NCI-H510A (cell line): ENCODE measurements at places on chromosomes 6 and 20.
A peak's percentile ranks its signal among the peaks of the same experiment; 100 is the strongest.

- no peak for DNase-seq
Observed at GRCh38 chr20:37919389-37920040, 16.6 kb downstream of the VSTM2L start.

DNA sequence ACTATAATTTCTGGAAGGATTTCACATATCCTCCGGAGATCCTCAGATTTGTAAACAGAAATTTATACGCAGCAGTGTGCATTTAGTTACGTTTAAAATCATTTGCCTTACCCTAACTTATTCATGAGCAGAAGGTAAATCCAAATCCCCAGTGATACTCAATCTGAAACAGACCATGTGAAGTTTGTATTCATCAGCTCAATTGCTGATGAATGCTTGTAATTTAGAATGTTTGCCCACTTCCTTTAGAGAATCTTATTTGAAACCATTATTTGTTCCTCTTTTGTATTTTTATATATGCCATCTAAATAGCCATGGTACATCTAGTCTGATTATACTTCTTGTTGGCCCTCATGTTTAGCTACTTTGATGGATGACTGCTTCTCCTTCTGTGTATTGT, 15.4 kb downstream of the TAAR1 start:
- DNase-seq: no peak

DNA sequence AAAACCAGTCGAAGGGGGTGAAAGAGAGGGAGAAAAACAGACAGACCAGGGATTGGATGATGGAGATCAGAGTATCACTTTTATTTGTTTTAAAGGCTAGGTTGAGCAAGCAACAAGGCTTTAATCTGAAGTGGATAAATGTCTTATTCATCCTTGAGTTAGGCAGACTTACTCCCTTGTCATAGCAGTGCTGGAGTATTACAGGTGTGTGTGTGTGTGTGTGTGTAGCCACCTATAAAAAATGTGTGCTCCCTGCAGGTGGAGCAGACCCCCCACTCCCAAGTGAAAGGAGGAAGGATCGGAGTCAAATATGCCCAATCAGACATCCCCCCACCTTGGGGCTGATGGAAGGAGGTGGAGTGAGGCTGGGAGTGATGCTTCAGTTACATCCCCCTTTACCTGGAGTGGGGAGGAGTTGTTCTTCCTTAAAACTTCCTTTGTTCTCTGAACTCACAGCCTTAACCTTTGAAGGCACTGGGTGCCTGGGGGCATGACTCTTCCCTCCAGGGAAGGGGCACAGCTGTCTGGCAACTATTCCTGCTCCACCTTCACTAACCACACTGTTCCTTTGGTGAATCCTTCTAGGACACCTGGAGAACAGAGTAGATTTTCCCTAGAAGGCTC, 27.3 kb downstream of the PTK7 start:
- DNase-seq: no peak

DNA sequence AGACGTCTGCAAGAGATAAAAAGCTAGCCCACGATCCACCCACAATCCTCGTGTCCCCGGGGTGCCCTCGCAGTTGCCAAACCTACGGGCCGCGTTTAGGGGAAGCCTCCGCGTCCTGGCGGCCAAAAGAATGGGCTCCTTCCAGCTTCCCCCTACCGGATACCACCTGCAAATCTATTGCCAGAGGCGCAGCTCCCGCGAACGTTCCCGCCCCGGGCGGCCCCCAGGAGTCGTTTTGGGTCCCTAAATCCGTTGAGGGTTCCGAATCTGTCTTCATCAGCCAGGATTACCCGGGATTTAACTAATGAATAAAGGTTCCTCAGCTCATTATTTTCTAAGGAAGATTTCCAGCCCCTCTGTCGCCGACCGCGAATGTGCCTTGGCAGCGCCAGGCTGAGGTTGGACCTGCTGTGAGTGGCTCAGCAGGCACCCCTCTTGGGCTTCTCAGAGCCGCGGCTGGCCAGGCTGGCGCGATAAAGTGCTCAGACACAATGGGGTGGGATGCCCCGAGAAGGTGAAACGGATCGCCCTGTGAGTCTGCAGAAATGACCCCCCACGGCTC, 2.8 kb upstream of the VSX1 start:
- DNase-seq: no peak

DNA sequence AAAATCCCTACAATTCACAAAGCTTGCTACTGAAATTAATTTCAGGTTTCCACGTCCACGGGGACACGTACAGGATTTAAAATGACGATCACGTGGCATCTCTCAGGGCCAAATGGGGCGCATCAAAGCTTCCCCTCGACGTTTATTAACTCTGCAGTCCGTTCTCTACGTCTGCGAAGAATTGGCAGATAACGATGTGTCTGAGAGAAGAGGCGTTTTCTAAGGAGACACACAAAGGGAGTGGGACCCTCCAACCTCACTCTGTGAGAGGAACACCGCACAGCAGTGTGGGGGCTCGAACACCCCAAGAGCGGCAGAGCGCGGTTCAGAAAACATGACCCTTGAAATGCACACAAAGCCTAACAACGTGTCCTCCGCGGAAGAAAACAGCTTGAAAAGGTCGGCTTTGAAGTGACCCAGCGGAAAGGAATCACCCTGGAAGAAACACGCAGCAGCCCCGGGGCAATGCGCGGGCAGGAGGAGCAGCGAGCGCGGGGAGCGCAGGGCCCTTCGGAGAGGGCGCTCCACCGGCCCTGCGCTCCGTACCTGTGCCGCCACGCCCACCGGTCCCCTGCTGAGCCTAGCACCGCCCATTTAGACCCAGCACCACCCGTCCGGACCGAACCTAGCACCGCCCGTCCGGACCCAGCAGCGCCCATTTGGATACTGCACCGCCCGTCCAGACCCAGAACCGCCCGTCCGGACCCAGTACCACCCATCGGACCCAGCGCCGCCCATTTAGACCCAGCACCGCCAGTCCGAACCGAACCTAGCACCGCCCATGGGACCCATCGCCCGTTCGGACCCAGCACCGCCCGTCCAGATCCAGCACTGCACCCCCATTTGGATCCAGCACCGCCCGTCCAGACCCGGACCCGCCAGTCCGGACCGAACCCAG, 1.1 kb upstream of the AFDN start:
- peak; percentile 44 for DNase-seq

DNA sequence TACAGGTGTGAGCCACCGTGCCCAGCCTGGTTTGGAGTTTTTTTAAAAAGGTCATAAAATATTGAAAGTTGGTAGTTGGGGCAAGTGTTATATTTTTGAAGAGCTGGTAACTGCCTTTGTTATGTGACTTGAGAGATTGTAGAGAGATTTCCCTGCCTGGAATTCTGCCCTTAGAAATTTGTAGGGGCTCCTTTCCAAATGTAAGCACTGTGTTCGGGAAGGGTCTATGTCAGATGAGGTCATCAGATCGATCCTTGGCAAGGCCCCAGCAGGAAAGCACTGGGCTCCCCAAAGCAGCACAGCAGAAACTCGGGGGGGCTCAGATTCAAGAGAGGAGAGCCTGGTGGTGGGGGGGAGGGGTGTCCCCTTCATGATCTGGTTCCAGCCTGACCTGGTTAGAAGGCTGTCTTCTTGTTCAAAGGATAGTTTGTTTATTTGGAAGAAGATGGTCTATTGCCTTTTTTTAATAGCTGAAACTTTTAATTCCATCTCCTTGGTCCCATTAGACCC, 220.2 kb downstream of the UST start:
- DNase-seq: no peak

DNA sequence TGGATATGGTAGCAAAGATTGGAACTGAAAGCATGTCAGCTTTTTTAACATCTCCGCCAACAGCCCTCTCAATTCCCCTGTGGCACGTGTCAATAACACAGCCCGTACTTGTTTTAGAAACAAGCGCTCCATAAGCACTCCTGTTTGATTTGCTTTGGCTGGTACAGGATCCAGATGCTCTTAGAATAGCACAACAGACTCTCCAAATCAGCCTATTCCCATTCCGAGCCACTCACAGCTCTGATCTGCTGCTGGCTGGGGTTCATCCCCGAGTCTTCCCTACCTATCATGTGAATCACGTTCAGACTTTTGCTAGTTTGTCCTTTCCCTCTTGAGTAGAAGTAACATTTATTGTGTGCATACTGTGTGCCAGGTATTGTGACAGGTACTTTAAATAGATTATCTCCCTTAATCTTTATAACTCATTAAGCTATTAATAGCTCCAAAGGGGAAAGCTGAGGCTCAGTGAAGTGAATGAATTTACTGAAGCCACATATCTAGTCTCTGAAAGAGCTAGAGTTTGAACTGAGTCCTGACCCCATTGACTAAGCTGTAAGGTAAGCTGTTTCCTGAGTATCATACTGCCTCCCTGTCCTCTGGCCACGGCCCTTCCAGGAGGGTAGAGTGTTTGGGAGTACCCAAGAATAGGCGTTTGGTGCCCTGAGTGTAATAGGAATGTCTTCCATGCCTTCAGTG, 46.7 kb downstream of the RALY start:
- DNase-seq: peak; percentile 27

DNA sequence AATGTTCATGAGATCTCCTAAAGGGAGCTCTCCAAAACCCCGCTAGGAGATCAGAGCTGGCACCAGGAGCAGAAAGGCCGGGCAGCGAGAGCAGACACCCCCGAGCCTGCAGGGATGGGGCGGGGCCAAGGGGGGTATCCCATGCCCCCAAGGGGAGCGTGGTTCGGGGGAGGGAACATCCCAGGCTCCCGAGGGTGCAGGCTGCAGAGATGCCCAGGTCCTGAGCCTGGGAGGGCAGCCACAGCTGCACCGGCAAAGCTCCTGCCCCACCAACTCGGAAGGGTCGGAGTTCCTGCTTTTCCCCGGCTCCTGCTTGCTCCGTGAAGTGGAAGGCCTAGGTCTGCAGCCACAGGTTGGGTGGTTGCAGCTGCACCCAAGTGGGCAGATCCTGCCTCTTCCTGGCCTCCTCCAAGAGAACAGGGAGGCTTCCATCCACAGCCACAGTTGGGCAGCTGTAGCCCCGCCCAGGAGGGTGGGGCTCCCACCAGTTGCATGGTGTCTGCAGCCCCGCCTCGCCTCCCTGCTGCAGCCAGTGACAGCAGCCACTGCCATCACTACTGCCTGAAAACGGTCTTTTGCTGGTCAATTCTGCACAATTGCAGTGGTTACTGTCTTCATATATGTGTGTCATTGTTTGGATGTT, 13.4 kb upstream of the GMNN start:
- DNase-seq: no peak

DNA sequence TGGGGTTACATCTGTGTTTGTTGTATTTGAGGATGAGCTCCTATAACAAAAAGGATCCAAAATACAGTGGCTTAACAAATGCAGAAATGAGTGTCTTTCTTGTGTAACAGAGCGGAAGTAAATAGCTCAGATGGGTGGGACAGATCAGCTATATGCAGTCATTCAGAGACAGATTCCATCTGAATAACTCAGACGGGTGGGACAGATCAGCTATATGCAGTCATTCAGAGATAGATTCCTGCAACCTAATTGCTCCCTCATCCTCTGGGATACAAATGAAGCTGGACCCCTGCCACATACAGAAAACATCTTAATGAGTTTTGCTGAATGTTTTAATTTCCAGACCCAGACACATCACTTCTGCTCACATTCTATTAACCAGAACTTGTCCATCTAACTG, 332.3 kb downstream of the BCKDHB start:
- no peak for DNase-seq

DNA sequence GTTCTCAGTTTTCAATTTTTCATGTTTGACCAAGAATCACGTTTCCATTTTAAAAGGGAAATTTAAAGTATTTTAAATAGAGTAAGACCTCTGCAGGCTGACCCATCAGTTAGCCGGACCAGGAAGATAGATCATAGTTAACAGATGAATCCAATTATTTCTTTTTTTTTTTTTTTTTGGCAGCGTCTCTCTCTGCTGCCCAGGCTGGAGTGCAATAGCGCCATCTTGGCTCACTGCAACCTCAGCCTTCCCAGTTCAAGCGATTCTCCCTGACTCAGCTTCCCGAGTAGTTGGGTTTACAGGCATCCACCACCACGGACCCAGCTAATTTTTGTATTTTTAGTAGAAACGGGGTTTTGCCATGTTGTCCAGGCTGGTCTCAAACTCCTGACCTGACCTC, 256.7 kb upstream of the CNR1 start:
- DNase-seq: no peak

DNA sequence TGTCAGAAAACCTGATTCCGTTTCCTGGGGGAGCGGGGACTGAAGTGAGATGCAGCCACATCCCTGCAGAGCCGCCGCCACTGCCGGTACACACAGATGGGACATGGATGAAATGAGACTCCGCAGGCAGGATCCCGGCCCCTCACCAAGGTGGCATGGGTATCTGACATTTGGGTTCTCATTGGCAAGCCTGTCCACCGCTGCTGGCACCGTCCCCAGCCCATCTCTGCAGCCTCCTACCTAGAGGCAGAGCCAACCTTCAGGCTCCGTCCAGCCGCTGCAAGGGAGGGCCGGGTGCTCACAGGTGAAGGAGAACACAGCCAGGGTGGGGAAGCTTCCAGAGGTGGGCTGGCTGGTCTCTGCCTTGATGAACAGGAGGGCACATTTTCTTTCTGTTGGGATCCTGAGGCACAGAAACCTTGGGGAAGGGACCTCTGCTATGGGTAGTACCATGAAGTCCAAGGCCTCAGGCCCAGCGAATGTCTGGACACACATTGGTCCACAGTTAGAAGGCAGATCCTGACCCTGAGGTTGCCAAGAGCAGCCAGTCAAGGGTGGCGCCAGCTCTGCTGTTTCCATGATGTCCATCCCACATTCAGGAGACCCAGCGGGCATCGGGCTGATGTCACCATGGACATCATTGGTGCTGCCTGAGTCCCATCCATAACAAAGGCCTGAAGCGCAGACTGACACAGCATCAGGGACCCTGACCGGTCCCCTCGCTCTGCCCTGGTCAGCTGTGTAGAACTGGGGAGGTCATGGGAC, 177.4 kb downstream of the TAF4 start:
- no peak for DNase-seq

DNA sequence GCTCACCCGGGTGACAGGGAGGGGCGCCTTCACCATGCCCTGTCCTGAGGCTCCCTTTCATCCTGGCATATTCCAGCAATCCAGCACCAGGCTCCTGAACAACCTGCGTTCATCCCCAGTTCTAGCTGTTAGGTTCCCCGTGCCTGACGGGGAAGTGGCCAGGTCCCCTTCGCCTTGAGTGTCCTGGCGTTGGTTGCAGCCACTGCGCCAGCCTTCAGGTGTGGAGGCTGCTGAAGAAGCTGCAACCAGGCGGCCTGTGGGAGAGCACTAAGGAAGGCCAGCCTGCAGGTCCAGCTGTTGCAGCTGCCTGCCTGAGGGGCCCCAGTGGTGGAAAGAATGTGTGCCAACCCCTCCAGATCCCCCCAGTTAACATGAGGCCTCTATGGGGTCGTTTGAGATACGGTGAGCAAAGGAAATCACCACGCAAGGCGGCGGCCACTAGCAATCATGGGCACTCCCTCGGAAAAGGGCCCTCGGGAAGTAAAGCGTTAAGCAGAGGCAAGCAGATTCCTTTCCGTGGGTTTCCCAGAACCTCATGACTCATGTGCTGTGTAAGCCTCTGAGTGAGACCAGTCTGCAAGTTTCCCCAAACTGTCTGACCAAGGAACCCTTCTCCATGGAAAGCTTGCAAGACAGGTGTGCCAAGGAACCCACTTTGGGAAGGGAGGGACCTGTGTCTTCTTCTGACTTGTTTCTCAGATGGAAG, 320.8 kb downstream of the TAF4 start:
- no peak for DNase-seq

GRCh38 chr6:80094017-80094416, 12.5 kb upstream of the BCKDHB start:
- DNase-seq: no peak

GRCh38 chr6:12058172-12058961, 46.3 kb downstream of the HIVEP1 start:
- no peak for DNase-seq
